Pancreas (tissue), 10 donors: ENCODE measurements at places on chromosomes 7 and 10. TPM values are rescaled to one million over a fixed set of nuclear protein-coding genes. Genes with fewer than 3 reads are reported as not detected.

DNA sequence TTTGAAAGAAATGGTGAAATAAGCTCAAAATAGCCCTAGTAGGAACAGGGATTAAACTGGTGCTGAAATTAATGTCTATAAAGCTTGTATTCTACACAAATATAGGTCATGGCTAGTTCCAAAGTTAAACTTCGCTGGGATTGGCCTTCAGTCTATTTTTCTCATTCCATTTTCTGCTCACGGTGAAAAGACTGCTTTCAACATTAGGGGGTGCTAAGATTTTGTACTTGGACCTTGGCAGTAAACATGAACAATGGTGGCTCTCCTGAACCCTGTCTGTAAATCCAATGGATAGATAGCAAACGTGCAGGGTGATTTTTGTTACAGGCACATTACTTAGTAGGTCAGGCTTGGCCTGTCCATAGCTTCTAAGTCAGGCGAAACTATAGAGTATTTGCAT lies 36.0 kb upstream of the RSU1 start:
- no peak for DNase-seq

- no peak for DNase-seq
These were observed 59.6 kb downstream of the RUNDC3B start for GRCh38 chr7:87687653-87688254.

DNA sequence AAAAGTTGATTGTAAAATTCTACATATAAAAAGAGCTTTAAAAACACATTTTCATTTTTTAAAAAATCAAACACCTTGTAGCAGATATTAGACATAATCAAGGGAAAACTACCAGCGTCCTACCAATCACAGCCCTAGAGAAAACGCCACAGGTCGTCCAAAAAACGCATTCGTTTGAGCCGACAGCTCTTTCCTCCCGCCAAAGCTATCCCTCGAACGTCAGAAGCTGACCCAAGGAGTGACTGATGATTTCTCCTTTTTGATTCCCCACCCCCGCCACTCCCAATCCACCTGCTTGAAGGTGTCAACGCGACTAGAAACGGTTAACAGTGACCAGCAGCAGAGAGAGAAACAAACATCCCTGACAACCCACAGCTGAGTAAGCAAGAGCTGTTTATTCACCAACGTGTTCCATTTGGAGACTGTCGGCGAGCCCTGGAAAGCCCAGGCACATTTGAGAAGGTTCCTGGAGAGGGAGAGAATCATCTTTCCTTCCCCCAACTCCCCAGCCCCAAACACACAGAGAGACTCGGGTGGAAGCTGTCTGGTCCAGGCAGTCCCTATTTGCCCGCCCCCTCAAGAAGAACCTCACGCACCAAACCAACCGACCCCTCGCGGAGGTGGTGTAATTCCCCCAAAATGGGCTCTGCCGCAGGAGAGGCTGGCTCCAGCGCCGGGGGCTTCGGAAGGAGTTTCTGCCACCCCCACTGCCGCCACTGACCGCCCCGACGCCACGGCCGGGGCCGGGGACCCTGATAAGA lies 622 bp downstream of the CPEB3 start:
- no peak for DNase-seq

- no peak for DNase-seq
These were observed 119.0 kb downstream of the VWC2 start for GRCh38 chr7:49892481-49892880.

DNA sequence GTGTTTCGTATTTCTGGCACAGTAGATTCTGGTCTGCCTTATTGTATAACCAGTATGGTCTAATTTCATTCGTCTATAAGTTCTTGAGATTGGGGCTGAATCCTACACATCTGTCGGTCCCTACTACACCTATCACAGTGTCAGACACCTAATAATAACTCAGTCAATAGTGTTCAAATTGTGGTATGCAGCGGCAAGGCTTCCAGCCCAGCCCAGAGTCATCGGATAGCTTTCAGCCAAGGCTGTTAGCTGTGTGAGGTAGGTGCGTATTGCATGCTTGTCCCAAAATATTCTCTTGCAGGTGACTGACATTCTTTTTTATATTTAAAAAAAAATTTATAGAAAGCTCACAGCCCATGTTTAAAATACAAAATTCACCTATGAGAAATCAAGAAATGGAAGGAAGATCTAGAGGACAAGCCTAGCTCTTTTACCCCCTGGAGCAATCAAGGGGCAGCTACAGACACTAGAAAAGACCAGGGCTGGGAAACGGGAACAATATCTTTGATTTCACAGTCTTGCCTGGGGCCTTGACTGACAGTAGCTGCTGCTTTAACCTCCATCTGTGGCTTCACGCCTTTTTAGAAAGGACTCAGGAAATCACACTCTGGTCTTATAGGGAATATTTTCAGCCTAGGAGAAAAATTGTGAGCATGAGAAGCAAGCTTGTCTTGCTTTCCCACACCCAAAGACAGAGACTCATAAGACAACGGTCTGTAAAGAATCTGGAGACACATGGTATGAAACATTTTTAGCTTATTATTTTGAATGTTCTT lies 9.5 kb upstream of the ASB4 start:
- DNase-seq, result no peak

DNA sequence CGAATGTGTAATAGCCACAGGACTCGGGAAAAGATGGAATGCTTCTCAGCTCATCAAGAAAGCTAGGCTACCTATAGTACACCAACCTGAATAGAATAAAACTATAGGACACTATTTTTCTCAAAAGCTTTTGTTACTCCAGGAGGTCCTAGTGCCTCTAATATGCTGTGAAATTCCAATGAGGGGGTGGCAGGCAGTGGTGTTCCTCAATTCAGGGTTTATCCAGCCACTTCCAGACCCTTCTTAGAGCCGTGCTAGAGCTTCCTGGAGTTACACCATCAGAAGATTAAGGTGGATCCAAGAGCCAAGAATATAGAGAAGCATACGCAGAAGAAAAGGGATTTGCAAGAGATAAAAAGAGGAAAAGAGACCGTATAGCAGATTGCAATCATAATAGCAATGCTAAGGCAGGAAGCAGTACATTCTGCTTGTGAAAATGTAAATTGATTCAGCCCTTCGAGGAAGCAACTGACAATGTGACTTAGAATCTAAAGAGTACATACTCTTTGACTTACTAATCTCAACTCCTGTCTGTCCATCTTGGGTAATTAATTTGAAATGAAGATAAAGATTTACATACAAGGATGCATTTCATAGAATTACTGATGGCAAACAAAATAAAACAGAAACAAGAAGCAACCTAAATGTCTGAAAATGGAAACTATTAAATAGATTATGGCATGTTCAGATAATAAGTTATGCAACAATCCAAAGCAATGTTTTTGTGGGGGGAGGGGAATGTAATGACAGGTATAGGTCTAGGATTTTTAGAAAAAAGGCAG lies 2.1 kb downstream of the ST8SIA6 start:
- DNase-seq, result no peak

GRCh38 chr7:49060743-49061142 lies 136.4 kb downstream of the CDC14C start:
- no peak for DNase-seq

The SPDYE6 gene
- not detected for polyA plus RNA-seq
